ENCODE measurements at places on chromosomes 11 and 22. TPM values are rescaled to one million over a fixed set of nuclear protein-coding genes. Genes with fewer than 3 reads are reported as not detected.

PRMT3 gene
- 49.5 TPM for total RNA-seq

LDHA gene
- 1,245 TPM for total RNA-seq

SYT8 gene
- 1.7 TPM for total RNA-seq

SOX10 gene
- not detected for total RNA-seq

SPI1 gene
- total RNA-seq = not detected

KRTAP5-9 gene
- not detected for total RNA-seq

SAA4 gene
- not detected for total RNA-seq

OLFML1 gene
- not detected for total RNA-seq

KCTD17 gene
- 14.1 TPM for total RNA-seq

SHISA8 gene
- not detected for total RNA-seq

SUN2 gene
- total RNA-seq = 67.3 TPM

PACSIN3 gene
- total RNA-seq = 29.0 TPM

GUCY1A2 gene
- total RNA-seq = 0.58 TPM

FREY1 gene
- total RNA-seq = 1.8 TPM

- no peak for DNase-seq
- H3K27me3 ChIP-seq = no peaks in the 10 kb centered on the region
- H3K27ac ChIP-seq = no peak overlapping the region
- no peak overlapping the region for H3K4me3 ChIP-seq
Measured at GRCh38 chr22:46592390-46592872, 27.8 kb upstream of the GRAMD4 start.

GRCh38 chr22:26008587-26008986 lies 160.7 kb upstream of the SEZ6L start:
- no peak overlapping the region for H3K27ac ChIP-seq
- H3K36me3 ChIP-seq = peaks cover 57% of the 10 kb centered on the region
- H3K27me3 ChIP-seq = no peaks in the 10 kb centered on the region
- H3K4me1 ChIP-seq = no peaks in the 10 kb centered on the region

GRCh38 chr11:64959498-64959897 lies 12.4 kb downstream of the MAJIN start:
- no peak for DNase-seq
- H3K27ac ChIP-seq = no peak overlapping the region
- no peaks in the 10 kb centered on the region for H3K4me1 ChIP-seq
- H3K27me3 ChIP-seq = no peaks in the 10 kb centered on the region
- no peak overlapping the region for H3K4me3 ChIP-seq

DNA sequence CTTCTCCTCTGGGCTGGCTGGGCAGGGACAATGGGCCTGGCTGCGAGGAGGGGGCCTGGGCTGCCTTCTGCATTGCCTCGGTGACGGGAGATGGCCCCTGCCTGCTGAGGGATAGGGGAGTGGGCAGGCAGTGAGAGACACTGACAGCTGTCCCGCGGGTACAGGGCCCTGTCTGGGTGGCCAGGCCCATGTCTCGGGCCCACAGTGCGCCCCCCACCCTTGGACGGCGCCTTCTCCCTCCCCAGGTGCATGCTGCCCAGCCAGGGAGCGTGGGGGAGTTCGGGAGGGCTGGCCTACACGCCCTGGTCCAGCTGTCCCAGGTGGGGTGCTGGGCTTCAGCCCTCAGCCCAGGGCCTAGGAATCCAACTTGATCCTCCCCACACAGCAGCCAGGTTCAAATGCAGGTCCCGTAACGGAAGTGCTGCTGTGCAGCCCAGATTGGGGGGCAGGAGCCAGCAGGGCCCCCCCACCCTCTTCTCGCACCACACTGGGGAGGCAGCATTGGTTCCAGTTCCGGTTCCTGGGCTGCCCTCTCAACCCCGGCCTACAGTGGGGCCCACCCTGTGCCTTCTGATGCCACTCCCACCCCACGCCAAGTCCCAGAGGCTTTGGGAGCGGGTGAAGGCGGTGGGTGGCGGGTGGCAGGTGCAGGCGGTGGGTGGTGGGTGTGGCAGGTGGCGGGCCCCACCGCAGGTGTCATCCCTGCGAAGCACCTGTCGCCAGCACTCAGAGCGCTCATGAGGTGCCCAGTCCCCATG lies 7.3 kb upstream of the TSSC4 start:
- H3K36me3 ChIP-seq = no peaks in the 10 kb centered on the region
- no peak for DNase-seq
- H3K27me3 ChIP-seq = no peaks in the 10 kb centered on the region

DNA sequence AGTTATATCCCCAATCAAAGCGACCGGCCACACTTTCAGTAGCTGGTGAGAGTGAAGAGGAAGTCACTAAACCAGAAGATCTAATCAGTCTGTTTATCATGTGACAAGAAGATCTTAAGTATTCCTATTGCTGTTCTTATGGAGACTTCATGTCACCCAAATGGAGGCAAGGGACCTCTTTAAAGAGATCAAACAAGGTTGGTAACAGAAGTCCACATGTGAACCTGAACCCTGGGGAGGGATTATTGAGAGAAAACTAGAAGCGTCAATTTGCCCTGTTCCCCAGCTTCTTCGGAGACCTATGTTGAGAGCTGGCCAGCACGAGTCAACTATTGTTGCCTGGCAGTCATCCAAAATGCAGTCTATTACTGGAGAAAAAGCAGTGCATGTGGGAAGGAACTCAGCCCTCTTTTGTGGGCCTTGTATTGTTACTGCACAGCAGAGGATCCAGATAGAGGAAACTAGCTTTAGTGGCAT lies 76.9 kb upstream of the CTSC start:
- no peaks in the 10 kb centered on the region for H3K27me3 ChIP-seq
- no peak overlapping the region for H3K4me3 ChIP-seq
- H3K4me1 ChIP-seq = no peaks in the 10 kb centered on the region
- H3K27ac ChIP-seq = no peak overlapping the region
- H3K36me3 ChIP-seq = no peaks in the 10 kb centered on the region

DNA sequence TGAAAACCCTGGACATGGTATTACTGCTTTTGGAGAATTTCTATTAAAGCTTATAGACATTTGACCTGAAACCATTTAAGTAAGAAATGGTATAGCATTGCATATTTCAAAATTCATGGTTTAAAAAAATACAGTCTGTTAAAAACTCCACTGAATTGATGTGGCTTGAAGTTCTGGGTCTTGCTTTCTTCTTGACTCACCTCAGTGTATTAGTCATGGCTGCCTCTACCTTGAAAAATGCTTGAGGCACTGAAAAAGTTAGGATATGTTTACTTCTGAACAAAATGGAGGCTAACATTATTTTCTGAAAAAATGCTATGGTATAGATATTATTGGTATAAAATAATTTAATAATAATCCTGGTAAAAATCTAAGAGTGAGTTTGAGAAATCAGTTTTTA lies 349.2 kb downstream of the AASDHPPT start:
- H3K4me3 ChIP-seq = no peak overlapping the region
- no peaks in the 10 kb centered on the region for H3K4me1 ChIP-seq
- no peak for DNase-seq
- no peaks in the 10 kb centered on the region for H3K27me3 ChIP-seq
- no peaks in the 10 kb centered on the region for H3K36me3 ChIP-seq
- H3K27ac ChIP-seq = no peak overlapping the region

DNA sequence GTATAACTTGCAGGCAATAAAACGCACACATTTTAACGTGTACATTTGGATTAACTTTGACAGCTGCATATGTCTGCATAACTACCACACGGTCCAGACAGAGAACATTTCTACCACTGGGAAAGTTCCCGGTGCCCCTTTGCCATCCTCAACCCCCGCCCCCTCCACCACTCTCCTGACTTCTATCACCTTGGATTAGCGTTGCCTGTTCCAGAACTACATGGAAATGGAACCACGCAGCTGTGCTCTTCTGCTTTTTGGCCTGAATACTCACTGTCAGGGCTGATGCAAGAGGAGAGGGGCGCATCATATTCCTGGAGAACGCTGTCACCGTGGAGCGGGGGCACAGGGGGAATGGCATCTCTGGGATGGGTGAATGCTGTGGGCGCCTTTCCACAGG lies 62.1 kb downstream of the LRP5 start:
- H3K27me3 ChIP-seq = no peaks in the 10 kb centered on the region
- peaks cover 11% of the 10 kb centered on the region for H3K36me3 ChIP-seq
- peak overlapping the region; percentile 98 for H3K27ac ChIP-seq
- H3K4me1 ChIP-seq = peaks cover 40% of the 10 kb centered on the region
- peak overlapping the region; percentile 1 for H3K4me3 ChIP-seq
- peak; percentile 82 for DNase-seq

GRCh38 chr11:128759597-128759996 lies 65.7 kb downstream of the FLI1 start:
- H3K4me3 ChIP-seq = no peak overlapping the region
- H3K36me3 ChIP-seq = no peaks in the 10 kb centered on the region
- no peaks in the 10 kb centered on the region for H3K27me3 ChIP-seq
- H3K4me1 ChIP-seq = peaks cover 3% of the 10 kb centered on the region

- H3K27me3 ChIP-seq = no peaks in the 10 kb centered on the region
- H3K4me1 ChIP-seq = no peaks in the 10 kb centered on the region
- H3K36me3 ChIP-seq = peaks cover 2% of the 10 kb centered on the region
Measured at GRCh38 chr11:66228521-66228920, 39.9 kb upstream of the RAB1B start.

DNA sequence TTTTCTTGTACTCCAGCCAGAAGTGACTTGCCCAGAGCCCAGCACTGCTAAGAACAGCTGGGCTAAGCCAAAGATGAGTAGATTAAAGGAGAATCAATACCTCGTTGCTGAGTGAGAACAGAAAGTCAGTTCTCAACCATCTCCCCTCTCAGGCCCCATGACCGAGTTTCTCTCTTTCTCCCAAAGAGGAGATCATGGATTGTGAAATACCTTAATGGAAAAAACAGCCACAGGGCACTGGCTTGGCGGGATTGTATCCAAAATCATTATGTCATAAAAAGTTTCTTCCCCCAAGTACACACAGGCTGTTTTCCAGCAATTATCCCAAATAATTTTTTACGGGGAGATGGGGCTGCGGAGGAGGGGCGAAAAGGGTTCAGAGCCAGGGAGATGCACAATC lies 111.8 kb upstream of the TMEM45B start:
- no peaks in the 10 kb centered on the region for H3K36me3 ChIP-seq
- no peaks in the 10 kb centered on the region for H3K4me1 ChIP-seq
- no peak overlapping the region for H3K4me3 ChIP-seq

GRCh38 chr11:47351156-47352126 lies 1.1 kb downstream of the MYBPC3 start:
- H3K27ac ChIP-seq = no peak overlapping the region
- no peak for DNase-seq
- 0 out of 2 replicates have a peak, but pooled peaks cover 2% of the 10 kb centered on the region for H3K4me1 ChIP-seq
- H3K4me3 ChIP-seq = no peak overlapping the region

- H3K36me3 ChIP-seq = no peaks in the 10 kb centered on the region
- no peak overlapping the region for H3K27ac ChIP-seq
- no peaks in the 10 kb centered on the region for H3K27me3 ChIP-seq
Measured at GRCh38 chr11:125303186-125303585, 138.6 kb downstream of the PKNOX2 start.

- peaks cover 9% of the 10 kb centered on the region for H3K4me1 ChIP-seq
- H3K36me3 ChIP-seq = no peaks in the 10 kb centered on the region
- H3K4me3 ChIP-seq = no peak overlapping the region
- no peak for DNase-seq
- no peak overlapping the region for H3K27ac ChIP-seq
Measured at GRCh38 chr22:38233427-38233826, 31.6 kb downstream of the MAFF start.

DNA sequence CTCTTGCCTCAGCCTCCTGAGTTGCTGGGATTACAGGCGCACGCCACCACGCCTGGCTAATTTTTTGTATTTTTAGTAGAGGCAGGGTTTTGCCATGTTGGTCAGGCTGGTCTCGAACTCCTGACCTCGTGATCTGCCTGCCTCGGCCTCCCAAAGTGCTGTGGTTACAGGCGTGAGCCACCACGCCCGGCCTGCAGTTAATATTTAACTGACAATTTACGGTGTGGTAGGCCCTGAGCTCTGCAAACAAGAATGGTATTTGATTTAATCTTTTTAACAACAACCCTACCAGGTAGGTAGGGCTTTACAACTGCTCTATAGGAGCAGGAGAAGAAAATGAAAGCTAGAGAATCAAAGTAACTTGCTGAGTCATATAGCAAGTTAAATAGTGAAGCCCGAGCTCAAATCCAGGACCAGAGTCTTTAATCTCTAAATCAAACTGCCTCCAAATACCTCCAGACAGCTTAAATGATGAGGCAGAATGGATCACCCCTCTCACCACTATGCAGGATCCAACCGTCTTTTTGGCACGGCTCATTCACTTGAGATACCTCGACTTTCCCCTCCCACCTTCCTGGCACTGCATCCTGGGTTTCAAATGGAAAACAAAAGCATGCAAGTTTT lies 9.4 kb downstream of the UEVLD start:
- H3K27me3 ChIP-seq = no peaks in the 10 kb centered on the region
- no peak overlapping the region for H3K27ac ChIP-seq
- H3K4me3 ChIP-seq = no peak overlapping the region

DNA sequence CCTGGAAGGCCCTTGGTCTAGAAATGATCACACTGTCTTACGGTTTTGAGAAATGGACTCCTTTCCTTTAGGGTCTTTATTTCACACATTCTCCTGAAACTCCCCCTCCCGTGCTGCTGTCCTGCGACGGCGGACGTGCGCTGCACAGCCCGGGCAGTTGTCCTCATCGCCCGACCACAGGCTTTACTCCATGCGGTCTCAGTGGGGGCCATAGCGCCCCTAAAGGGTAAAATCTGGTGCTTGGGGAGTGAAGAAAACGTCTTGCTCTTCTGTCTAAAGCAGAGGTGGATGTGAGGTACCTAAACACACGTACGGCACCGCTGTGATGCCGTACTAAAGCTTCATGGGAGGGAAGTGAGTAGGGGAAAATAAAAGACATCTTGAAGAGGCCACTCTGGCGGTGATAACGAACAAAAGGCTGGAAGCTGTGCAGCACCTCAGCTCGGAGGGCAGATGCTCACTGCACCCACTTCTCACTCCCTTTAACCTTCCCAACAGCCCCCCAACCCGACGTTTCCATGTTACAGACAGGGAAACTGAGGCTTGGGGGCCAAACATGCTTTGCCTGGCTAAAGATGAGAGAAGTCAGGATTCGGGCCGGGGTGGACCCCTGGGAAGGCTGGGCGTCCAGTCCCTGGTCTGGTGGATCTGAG lies 22.6 kb downstream of the MPPED1 start:
- H3K36me3 ChIP-seq = no peaks in the 10 kb centered on the region
- no peak for DNase-seq
- H3K4me1 ChIP-seq = no peaks in the 10 kb centered on the region
- peaks cover 12% of the 10 kb centered on the region for H3K27me3 ChIP-seq

GRCh38 chr22:27706489-27706888 lies 95.1 kb downstream of the MN1 start:
- H3K36me3 ChIP-seq = no peaks in the 10 kb centered on the region
- no peaks in the 10 kb centered on the region for H3K4me1 ChIP-seq
- no peaks in the 10 kb centered on the region for H3K27me3 ChIP-seq
- H3K27ac ChIP-seq = no peak overlapping the region
- no peak overlapping the region for H3K4me3 ChIP-seq
- DNase-seq = no peak

All from SJCRH30 (cell line).